ENCODE measurements at places on chromosomes 2 and 18.

DNA sequence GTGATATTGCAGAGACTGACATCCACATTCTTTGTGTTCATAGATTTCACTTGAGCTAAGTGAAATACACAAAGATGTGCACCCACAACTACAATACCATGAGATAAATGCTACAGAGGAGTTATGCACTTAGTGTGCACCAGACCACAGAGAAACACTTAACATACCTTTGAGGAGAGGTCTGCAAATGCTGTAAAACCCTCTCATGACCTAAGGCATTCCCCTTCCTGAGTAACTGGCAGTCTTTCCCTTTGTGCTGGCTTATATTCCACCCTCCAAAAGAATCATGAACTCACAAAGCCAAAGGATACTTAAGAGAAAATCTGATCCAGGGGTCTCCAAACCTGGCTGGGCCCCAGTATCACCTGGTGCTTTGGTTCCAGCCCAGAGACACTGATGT lies 16.2 kb downstream of the NXPH2 start:
- DNase-seq = no peak

DNA sequence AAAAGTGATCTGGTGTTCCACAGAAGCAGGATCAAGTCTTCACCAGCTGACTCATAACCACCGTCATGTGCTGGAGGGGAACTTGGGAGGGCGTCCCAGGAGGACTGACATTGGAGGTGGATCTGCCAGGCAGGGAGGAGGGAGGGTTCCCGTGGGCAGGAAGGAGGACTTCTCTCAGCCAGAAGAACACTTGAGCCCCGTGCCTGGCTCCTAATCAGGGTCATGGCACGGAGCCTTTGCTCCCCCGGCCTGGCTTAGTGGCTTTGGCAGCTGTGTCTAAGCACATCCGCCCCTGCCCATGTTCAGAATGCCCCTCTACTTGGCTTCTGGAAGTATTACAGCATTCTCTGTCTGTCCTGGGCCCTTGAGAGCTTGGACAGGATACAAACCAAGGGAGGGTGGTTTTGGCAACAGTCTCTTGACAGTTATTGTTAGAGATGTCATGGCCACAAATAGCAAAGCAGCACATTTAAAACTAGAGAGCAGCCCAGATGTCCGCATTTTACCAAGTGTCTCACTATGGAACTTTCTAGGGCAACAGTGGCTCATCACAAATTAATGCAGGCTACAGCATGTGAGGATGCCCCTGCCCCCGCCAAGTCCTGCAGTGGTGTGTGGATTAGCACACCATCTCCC lies 11.5 kb downstream of the PPP1R7 start:
- no peak for DNase-seq

GRCh38 chr18:22026889-22027288 lies 142.5 kb upstream of the GATA6 start:
- no peak for DNase-seq

GRCh38 chr2:85163675-85164074 lies 30.5 kb downstream of the TCF7L1 start:
- DNase-seq = no peak

All from stimulated activated naive CD4-positive, alpha-beta T cell treated with Interleukin-2 at 50 U/mL for 16 hours (primary cell).